Right ventricle myocardium superior (tissue), 1 donor: ENCODE measurements at places on chromosomes 13 and 19.
A peak's percentile ranks its signal among the peaks of the same experiment; 100 is the strongest.

DNA sequence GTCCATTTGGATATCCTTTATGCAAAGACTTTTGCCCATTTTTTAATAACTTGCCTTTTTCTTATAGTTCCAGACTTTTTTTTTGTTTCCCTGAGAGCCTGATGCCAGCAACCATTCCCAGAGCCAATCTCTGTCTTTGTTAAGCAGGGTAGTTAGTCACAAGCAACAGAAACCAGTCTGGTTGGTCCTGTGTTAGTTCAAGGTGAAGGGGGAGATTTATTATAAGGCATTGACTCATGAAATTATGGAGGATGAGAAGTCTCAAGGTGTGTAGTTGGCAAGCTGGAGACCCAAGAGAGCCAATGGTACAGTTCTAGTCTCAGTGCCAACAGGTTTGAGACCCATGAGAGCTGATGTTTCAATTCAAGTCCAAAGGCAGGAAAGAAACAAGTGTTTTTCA, 33.0 kb downstream of the GPR12 start:
- no peak for DNase-seq

GRCh38 chr19:50325310-50326100, 3.7 kb downstream of the KCNC3 start:
- peak; percentile 73 for DNase-seq

DNA sequence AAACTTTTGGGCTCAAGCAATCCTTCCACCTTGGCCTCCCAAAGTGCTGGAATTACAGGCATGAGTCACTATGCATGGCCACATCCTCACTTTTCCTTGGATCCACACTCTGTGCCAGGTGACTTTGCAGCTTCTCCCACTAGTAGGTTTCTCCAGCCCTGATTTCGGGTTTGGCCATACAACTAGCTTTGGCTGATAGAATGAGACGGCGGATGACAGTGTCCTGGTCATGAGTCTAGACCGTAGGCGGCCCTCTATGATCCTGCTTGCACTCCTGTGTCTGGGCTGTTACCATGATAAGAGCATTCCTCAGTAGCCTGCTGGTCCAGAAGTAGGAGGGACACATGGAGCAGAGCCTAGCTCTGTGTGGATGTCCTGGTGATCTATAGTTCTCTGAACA, 112.5 kb upstream of the KL start:
- no peak for DNase-seq

DNA sequence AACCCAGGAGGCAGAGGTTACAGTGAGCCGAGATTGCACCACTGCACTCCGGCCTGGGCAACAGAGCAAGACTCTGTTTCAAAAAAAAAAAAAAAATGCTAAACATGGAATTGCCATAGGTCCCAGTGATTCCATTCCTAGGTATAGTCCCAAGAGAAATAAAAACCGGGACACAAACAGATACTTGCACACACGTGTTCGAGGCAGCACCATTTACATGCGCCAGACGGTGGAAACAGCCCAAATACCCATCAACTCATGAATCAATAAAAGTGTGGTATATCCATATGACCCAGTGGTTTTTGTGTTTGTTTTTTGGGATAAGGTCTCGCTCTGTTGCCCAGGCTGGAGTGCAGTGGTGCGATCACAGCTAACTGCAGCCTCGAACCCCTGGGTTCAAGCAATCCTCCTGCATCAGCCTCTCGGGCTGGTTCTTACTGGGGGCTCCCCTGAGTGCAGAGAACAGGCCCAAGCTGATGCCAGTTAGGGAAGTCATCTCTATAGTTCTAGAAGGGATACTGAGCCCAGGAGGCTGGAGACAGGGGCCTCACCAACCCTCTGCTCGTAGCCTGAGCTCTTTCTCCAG, 8.5 kb downstream of the KLF2 start:
- DNase-seq = no peak

- DNase-seq = no peak
These were observed 166.0 kb upstream of the KLF12 start for GRCh38 chr13:74300162-74300561.
